ENCODE measurements at places on chromosomes 2 and 18.
A peak's percentile ranks its signal among the peaks of the same experiment; 100 is the strongest.

DNA sequence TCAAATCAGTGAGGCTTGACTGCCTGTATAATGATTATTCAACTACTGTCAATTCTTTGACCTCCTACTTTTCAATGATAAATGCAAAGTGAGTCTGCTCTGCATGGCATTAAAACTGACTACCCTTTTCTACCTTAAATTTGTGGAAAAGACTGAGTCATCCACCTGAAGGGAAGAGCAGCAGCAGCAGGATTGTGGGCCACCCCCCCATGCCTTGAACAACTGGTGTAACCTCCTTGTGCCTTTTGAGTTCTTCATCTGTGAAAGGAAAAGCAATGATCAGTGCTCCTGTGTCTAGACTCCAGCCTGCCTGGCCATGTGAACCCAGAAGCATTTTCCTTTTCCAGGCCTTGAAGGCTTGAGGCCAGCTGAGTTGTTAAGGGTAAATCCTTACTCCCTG is 102.9 kb downstream of the OSR1 start:
- no peak for DNase-seq

GRCh38 chr2:220946552-220946951 is 625.6 kb downstream of the EPHA4 start:
- no peak for DNase-seq

GRCh38 chr18:74745633-74746403 is 148.1 kb downstream of the ZNF407 start:
- peak; percentile 57 for DNase-seq

- DNase-seq = no peak
Measured at GRCh38 chr2:151657667-151658076, 76.6 kb downstream of the NEB start.

DNA sequence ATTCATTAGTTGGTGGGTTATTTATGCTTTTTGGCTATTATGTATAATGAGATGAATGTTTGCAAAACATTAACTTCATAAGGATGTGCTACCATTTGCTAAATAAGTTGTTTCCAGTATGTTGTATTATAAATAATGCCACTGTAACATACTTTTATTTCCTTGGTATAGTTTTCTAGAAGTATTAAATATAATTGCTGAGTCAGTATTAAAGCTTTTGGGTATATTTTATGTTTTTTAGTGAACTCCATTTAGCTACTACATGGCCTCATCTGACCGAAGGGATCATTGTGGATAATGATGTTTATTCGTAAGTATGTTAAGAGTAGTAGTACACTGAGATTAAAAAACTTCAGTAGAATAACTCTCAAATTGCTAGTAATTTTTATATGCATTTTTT is 73.8 kb downstream of the RAB3GAP1 start:
- no peak for DNase-seq

DNA sequence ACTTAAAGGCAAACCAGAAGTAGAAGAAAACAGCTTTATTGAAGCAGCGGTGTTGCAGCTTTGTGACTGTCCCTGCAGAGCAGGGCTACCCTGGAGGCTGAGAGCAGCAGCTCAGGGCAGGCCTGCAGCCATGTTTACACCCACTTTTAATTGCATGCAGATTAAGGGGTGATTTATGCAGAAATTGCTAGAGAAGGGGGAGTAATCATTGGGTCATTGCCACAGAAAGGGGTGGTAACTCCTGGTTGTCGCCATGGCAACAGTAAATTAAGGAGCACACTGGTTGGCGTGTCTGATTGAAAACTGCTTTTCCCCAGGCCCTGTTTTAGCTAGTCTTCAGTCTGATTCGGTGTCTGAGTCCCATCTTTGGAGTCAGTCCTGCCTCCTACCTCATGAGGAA is 195.4 kb upstream of the HDAC4 start:
- no peak for DNase-seq

DNA sequence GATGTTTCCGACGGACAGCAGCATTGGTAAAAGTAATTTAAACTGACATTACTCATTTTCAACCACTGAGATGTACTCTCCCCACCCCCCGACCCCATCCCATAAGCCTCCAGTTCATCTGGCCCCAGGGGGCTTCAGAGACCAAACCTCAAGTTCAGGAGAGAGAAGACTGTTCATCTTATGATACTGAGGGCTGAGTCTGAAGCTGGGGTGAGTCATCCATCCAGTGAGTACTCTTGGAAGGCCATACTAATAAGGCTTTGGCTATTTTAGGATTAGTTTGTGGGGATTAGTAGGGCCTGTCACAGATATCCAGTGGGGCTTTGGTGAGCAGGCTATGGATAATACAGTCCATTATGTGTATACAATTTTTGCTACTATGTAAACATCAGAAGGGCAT is 125.3 kb upstream of the APCDD1 start:
- DNase-seq = no peak

- DNase-seq = no peak
Measured at GRCh38 chr2:134089454-134089853, 164.4 kb upstream of the MGAT5 start.

GRCh38 chr18:35851286-35851970 is 121.1 kb upstream of the RMP24 start:
- no peak for DNase-seq

- DNase-seq = peak; percentile 67
Measured at GRCh38 chr2:109209412-109209811, 80.4 kb downstream of the SH3RF3 start.

GRCh38 chr18:75066936-75067335 is 142.0 kb downstream of the PTGR3 start:
- no peak for DNase-seq

DNA sequence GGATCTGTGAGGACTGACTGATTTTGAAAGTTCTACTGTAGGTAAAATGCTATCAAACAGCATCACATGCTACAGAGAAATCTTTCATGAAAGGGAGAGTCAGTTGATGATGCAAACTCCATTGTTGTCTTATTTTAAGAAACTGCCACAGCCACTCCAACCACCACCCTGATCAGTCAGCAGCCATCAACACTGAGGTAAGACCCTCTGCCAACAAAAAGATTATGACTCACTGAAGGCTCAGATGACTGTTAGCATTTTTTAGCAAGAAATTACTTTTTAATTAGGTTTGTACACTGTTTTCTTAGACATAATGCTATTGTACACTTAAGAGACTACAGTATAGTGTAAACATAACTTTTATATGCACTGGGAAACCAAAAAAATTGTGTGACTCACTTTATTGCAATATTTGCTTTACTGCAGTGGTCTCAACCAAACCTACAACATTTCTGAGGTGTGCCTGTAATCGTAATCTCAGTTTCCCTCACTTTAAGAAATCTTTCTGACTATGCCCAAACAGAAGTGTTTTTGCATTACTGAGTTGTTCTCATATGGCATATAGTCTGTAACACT is 42.8 kb downstream of the METTL8 start:
- peak; percentile 73 for DNase-seq

DNA sequence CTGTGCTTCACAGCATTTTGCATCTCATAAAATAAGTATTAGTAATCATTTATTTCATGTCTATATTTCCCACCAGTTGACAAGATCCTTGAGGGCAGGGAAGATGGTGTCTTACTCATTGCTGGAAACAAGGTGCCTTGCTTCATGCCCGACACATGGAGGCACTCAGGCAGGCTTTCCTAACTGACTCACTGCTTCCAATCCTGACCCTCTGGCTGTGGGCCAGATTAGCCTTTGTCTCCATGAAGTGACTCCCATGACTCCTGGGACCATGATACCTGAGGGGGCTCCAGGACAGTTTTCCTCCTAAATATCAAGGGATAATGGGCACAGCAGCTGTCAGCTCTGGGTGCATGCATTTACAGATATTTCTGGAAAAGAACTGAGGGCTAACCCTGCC is 275.1 kb downstream of the AGPS start:
- DNase-seq = peak; percentile 12

DNA sequence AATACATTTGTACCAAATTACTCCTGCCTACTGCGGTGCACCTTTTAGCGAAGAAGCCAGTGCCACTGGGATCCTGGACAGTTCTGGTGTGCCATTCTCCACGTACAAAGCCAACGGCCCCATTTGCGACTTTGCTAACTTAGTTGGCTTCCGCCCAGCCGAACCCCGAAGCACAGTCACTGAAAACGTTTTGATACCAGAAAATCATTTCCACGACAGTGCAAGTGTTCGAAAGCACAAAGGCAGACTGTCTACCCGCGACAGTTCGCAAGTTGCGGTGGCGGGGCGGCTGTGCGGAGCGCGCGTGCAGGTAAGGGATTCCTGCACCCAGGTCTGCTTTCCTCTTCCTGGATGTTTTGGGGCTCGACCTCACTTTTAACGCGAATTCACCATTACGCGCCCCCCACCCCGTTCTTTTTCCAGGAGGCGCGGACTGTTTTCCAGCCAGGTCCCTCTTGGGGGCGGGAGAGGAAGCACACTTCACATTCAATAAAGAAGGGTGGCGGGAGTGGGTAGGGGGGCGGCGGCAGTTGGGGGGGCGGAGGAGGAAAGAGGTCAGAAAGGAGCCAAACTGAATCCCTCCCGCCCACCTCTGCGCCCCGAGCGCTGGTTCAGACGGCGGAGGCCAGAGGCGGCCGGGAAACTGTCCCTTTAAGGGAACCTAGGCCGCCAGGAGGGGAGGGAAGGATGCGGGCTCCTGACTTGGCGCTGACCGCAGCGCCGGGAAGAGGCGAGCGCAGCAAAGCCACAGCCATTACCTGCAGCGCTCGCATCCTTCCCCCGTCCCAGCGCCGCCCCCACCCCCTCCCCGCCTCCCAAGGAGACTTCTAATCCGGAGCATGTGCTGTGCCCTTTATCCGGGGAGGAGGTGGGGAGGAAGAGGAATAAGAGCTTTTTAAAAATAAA is 107.4 kb upstream of the KCTD1 start:
- no peak for DNase-seq

DNA sequence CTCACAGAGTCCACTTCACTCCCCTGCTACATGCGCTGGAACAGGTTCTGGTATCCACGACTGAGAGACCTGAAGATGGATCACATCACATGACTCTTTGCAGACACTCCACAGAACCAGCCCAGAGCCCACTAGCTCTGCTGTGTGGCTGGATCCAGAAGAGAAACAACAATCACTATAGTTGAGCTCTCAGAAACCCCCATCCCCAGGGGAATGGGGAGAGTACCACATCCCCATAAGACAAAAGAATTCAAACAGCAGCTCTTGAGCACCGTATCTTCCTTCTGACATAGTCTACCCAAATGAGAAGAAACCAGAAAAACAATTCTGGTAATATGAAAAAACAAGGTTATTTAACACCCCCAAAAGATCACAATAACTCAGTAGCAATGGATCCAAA is 76.4 kb downstream of the ZSWIM2 start:
- no peak for DNase-seq

GRCh38 chr2:19746611-19747309 is 155.0 kb downstream of the TTC32 start:
- peak; percentile 10 for DNase-seq

DNA sequence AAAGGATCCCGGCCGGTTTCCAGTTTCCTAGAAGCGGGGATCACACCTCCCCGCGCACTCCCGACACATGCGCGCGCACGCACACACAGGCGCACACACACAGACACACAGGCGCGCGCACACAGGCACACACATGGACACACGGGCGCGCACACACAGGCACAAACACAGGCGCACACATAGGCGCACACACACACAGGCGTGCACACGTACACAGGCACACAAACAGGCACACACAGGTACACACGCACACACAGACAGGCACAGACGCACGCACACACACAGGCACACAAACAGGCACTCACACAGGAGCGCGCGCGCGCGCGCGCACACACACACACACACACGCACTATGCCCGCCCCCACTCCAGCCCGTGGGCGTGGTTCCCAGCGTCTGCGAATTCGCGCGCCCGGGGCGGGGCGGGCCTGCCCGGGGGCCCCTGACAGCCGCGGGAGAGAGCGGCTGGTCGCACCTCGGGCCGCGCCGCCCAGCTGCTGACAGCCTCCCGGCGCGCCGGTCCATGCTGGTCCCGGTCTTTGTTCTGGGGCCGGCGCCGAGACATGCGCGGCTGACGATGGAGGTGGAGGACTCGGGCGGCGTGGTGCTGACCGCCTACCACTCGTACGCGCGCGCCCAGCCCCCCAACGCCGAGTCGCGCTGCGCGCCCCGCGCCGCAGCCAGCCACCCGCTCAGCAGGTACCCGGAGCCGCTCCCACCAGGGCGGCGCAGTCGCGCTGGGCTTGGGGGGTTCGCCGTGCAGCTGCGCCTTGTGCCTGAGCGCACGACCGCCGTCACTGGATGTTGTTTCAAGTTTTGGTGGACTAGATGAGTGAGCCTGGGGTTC is at the start of gene ARHGAP28:
Gene ARHGAP28, plus strand, starts transcription at position 470 of the 845 bp plus-strand sequence. Its CDS starts 106 bp downstream, at position 576.
- DNase-seq = peak; percentile 60

DNA sequence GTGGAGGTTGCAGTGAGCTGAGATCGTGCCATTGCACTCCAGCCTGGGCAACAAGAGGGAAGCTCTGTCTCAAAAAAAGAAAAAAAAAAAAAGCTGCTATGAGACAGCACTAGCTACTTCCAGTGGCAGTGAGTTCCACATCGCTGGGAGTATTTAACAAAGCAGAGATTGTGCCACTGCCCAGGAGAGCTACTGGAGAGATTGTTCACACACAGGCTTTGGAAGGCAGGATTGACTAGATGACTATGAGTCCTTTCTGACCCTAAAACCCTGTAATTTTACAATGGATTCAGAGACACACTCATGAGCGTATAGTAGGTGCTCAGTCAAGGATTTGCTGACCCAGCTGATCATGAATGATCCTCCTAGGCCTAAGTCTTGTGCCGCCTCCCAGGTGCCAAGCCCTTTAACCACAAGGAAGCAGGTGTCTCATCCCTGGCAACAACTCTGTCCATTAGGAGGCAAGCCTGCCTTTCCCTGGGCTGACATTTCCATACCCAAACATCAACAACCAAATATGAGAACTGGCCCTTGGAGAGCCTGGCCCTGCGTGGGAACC is 45.0 kb upstream of the ODC1 start:
- DNase-seq = no peak

GRCh38 chr18:21660078-21660477 is 44.5 kb downstream of the ABHD3 start:
- DNase-seq = no peak

DNA sequence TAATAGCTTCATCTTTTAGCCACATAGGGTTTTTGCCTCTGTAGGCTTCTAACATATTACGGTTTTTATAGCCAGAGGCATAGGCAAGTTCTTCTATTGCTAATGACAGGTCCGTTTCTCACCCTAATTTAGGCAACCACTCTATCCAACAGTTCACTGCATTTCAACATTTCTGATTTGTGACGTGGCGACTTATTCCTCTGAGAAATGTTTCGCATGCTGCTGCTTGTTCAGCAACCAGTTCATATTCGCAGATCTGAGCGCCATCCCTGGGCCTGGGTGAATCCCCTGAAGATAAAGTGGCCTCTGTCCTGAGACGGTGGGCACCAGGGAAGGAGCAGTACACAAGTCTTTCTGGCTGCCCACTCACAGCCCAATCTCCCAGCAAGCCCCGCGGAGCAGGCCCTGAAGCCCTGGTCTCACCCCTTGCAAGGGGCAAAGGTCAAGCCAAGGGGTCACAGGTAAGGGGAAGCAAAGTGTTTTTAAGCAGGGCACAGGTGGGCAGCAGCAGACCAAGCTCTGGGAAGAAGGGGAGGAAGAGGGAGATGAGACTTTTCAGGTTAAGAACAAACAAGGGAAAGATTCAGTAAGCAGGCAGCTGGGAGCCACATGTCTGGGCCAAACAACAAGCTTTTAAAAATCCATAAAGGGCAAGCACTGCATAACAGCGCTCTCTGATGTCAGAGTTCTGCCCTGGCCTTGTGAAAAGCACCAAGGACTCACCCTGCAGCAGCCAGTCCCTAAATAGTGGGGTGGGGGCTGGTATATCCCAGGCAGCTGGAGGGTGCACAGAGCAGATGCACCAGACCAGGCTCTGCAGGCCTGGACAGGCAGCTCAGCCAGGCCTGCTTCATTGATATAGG is 10.8 kb upstream of the COX7A2L start:
- no peak for DNase-seq
